ENCODE measurements at places on chromosomes 11 and 22. TPM values are rescaled to one million over a fixed set of nuclear protein-coding genes. Genes with fewer than 3 reads are reported as not detected.

DNA sequence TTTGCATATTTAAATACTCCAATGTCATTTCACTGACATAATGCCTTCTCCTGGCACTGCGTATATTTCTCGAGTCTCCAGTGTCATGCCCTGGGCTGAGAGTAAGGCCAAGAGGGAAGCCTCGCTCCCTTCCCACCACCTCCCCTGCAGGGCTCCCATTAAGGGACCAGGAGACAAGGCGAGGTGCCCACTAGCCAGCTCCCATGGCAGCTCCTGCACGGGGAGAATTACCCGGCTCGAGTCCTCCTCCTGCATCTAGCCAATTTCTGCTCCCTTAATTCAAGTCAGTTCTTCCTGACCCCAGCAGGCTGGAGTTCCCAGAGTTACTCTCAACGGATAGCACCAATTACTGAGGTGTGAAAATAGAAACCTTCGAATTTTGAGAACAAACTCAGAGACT is 31.9 kb downstream of the OPCML start:
- DNase-seq: no peak

GRCh38 chr11:65572356-65573051 is at the start of gene FAM89B:
FAM89B (plus strand) TSS chr11:65572538; CDS start chr11:65572670, 132 bp downstream.
- peak; percentile 97 for DNase-seq

DNA sequence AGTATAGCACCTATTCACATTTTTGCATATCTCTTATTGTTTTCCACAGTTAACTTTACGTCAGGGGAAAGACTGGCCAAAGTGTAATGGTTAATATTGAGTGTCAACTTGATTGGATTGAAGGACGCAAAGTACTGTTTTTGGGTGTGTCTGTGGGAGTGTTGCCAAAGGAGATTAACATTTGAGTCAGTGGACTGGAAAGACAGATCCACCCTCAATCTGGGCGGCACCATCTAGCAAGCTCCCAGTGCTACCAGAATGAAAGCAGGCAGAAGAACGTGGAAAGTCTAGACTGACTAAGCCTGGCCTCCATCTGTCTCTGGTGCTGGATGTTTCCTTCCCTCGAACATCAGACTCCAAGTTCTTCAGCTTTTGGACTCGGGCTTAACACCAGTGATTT is 1900.7 kb upstream of the RAG2 start:
- DNase-seq: no peak

- no peak for DNase-seq
Observed at GRCh38 chr22:22037740-22038139, 55.2 kb upstream of the TOP3B start.

DNA sequence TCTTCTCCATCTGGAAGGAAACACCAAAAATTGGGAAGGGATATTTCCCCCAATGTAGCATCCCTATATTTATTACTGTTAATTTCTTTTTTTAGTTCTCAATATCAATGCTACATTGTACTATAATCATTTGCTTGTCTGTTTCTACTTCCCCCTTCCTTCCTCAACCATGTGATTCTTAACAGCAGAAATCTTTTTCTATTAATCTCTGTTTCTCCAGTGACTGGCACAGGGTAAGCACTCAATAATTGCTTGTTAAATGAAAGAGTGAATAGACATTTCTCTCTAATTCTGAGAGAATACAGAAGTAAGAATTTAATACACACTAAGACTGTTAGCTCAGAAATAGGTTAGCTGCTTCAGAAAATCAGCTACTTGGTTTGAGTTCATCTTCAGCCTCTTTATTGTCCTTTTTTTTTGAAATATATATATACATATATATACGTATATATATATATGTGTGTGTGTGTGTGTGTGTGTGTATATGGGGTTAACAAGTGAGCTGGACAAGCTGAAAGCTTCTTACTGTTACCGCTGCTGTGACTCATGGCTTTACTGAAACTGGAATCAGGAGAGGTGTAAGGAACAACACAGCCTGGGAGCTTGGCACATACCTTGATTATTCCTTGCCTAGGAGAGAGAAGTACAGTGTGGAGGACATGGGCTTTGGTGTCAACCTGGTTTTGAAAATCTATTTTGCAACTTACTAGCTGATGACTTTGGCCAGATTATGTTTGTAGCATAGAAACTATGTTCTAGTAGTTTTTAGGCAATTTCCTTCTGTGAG is 26.2 kb upstream of the PDE3B start:
- DNase-seq: no peak

GRCh38 chr11:117986981-117987574 is 884 bp downstream of the IL10RA start:
- no peak for DNase-seq

GRCh38 chr22:23591201-23591791 is 11.2 kb upstream of the IGLL1 start:
- peak; percentile 72 for DNase-seq

GRCh38 chr11:79108851-79109250 is 332.0 kb downstream of the TENM4 start:
- no peak for DNase-seq

PTPMT1 gene
- 100.0 TPM for total RNA-seq

LARGE1 gene
- 38.0 TPM for total RNA-seq

GLYATL1 gene
- not detected for total RNA-seq

MRGPRX1 gene
- total RNA-seq: not detected

MRGPRD gene
- total RNA-seq: 2.1 TPM
